ENCODE measurements at places on chromosomes 2 and 18.

GRCh38 chr18:61859113-61859512, 33.7 kb downstream of the RNF152 start:
- DNase-seq = no peak

DNA sequence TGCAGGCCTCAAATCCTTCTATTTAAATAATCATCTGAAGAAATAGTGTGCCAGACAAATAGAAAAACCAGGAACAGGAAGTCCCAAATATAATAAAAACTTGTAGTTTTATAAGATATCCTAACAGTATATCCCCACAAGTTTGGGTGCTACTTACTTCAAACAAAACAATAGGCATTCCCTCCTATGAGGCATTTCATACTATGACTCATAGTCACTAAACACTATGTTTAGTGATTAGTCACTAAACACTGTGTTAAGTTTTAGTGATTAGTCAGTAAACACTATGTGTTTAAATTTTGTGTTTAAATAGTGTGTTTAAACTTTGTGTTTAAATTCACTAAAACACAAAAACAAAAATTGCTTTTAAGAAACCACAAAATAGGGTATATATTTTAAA, 407.0 kb upstream of the CDH19 start:
- no peak for DNase-seq

DNA sequence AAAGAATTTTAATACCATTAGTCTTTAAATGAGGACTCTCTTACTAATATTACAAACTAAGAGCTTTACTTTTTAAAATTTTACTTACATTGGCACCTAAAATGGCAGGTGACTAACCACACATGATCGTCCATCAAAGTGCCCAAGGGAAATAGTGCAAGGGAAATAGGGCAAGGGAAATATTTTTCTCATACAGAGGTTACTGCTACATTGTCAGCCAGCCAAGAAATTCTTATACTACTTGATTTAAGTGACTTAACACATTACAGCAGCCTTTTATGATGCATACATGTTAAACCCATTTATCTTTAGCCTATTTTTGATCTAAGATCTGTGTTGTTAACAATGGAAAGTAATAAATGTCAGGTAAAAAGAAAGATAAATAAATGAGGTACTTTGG, 587.2 kb upstream of the PKDCC start:
- DNase-seq = no peak

DNA sequence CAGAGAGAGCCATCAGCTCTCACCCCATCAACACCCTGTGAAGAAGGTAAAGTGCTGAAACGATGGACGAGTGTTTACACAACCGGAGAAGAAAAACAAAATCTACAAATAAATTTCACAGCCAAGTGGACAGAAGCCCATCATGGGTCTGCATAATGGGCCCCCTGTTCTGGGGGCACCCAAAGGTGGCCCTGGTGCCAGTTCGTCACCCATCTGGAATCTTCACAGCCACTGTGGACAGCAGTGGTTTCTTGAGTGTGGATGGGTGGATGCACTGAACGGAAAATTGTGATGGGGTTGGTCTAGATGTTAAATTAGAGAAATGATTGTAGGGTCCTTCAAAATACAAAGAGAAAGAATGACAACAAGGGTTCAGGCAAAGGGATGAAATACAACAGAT, 38.8 kb downstream of the ANKMY1 start:
- no peak for DNase-seq

DNA sequence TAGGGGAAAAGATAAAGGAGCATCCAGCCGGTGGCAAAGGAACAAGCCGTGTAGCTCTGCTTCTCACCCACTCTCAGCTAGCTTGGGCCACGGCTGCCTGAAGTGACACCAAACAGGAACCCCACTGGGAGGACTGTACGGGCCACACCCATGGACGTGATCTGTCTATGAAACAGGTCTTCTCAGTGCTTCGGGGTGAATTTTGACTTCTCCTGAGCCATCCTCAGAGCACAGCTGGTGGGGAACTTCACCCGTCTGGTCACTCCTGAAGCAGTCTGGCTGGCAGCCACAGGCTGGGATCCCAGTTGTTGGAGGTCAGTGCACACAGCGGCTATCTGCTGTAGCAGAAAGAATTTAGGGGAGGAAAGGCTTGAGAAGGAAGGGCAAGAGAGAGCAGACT, 223.8 kb downstream of the FAM210A start:
- no peak for DNase-seq

DNA sequence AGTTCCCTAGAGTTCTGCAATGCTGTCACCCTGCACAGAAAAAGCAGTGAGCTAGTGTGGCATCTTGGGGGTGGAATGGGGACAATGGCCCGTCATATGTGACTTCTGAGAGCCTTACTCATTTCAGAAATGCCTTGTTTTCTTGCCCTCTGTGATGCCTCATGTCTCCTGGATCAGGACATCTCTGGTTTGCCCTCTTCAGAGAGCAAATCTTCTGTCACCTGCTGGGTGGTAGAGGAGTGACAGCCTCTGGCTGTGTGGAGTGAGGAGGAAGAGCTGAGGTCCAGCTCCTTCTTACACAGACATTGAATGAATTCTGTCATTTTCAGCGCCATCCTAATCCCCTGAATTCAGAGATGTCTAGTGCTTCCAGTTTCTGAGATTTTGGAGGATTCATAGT, 55.6 kb upstream of the PHLPP1 start:
- no peak for DNase-seq

DNA sequence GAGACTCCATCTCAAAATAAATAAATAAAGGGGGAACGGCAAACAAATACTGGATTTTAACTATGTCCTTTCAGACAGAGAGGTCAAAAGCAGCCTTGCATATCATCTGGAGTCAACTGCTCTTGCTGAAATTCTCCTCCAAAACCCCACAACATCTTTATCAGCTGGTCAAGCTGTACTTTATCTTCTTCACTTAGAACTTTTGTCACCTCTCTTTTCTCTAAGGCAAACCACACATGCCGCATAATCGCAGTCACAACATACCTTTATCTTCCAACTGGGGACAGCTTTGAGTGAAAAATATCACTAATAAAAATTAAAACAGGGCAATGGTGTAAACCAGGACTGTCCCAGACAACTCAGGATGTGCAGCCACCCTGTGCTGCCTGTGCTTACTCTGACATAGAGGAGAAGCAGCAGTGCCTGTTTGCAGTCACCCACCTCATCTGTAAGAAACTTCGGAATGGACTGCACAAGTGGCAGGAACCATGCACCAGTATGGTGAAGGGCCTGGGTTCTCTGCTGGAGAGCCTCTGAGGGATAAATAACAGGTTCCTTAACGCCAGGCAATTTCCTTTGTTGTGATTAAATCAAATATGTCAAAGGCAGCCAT, 6.2 kb downstream of the MPPE1 start:
- DNase-seq = no peak

GRCh38 chr2:105775809-105776559, 31.3 kb downstream of the NCK2 start:
- no peak for DNase-seq

GRCh38 chr2:239678666-239679296, 278.0 kb upstream of the HDAC4 start:
- DNase-seq = no peak

- no peak for DNase-seq
Observed at GRCh38 chr2:232857158-232857563, 12.9 kb upstream of the SNORC start.

DNA sequence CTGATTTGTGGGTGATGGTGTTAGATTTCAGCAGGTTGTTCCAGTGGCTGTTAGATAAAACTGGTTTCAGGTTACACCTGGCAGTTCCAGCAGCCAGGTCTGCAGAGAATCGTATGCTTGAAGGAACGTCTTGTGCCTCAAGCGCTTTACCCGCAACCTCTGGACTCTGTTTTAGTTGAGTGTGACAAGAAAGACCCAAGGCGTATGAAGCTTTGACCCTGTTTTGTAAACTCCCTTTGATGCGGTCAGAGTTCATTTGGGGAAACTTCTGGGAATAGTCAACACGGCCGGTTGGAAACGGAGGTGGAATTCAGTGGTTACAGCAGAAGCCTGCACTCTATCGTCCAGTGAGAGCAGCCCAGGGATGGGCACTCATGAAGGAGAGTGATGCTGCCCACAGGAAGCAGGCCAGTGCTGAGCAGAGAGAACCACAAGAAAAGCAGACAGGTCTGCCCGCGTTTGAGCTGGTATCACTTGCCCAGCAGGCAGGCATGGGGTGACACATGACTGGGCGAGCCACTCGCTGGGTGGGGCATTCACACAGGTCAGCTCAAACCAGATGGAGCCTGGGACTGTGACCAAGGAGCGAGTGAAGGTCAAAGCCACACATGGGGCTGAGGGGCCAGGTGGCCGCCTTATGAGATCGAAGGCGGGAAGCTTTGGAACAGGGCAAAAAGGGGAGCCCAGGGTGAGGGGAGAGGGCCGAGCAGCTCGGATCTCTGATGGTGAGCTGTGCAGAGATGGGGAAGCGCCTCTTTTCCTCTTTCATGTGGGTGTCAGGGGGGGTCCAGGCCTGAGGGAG, 99.6 kb upstream of the MBOAT2 start:
- DNase-seq = no peak

- DNase-seq = no peak
Observed at GRCh38 chr2:74444498-74445318, 3.0 kb upstream of the RTKN start.

DNA sequence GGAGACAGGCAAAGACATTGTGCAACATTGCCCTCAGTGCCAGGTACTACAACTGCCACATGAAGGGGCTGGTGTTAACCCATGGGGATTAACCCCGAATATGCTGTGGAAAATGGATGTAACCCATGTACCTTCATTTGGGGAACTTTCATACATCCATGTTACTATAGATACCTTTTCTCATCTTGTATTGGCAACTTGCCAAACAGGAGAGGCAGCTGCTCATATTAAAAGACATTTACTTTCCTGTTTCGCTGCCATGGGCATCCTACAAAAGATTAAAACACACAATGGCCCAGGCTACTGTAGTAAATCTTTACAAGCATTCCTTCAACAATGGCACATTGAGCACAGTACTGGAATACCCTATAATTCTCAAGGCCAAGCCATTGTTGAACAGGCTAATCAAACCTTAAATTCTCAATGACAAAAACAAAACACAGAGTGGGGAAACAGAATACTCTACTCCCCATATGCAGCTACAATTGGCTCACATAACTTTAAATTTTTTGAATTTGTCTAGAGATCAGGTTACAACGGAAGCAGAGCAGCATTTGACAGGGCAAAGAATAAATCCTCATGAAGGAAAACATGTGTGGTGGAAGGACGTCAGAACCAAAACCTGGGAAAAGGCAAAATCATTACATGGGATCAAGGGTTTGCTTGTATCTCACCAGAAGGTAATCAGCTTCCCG, 1723.5 kb upstream of the LRRTM1 start:
- DNase-seq = no peak

GRCh38 chr2:29518010-29518409, 402.8 kb downstream of the CLIP4 start:
- no peak for DNase-seq

DNA sequence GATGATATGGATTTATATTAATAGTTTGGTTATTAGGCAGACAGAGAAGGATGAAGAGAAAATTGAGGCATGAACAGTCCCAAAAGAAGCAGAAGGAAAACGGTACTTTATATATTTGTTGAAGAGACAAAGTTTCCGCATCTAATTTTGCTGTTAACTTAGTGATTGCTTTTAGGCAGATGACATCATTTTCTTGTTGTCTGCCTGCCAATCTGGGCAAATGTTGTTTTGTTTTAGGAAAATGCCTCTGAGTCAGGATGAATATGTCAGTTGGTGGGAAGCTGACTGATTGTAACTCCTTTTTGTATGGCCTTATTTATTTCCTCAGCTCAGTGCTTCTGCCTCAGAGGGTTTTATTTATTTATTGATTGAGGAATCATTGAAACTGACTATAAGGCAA, 52.5 kb upstream of the CAVIN2 start:
- no peak for DNase-seq

- DNase-seq = no peak
Observed at GRCh38 chr2:66236067-66236685, 198.7 kb upstream of the MEIS1 start.

DNA sequence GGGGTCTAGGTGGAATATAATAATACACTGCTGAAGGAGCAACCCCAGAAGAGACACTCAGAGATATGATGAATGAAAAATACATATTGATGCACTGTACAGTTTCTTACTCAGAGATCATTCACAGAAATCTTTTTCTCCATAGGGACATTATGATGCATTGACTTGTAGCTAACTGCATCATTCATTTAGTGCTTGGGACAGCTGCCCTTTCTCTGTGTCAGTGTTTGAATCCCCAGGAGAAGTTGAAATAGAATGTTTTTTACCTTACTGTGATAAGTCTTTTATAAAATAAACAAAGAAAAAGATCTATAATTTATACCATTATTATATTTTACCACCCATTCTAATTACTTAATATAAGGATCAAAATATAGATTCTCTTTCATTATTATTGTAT, 91.7 kb upstream of the DSEL start:
- DNase-seq = no peak

- DNase-seq = no peak
Observed at GRCh38 chr18:29096079-29096770, 919.3 kb upstream of the CDH2 start.

DNA sequence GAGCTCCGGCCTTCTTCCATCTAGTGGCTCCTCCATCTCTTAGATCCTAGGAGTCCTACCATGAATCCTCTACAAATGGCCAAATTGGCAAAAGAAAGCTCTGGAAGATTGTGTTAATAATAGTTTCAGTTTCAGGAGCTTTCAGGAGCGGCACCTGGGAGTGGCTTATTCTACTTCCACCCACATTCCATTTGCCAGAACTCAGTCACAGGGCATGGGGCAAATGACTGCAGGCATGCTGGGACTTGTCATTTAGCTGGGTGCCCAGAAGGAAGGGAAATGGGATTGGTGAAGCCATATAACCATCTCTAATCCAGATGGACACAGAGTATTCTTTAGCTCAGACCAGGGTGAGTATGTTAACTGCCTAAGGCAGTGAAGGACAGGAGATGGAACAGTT, 3.6 kb upstream of the LRATD1 start:
- no peak for DNase-seq

- DNase-seq = no peak
Observed at GRCh38 chr2:175815537-175815936, 186.5 kb downstream of the LNPK start.

- no peak for DNase-seq
Observed at GRCh38 chr2:25938345-25938744, 44.0 kb downstream of the KIF3C start.

DNA sequence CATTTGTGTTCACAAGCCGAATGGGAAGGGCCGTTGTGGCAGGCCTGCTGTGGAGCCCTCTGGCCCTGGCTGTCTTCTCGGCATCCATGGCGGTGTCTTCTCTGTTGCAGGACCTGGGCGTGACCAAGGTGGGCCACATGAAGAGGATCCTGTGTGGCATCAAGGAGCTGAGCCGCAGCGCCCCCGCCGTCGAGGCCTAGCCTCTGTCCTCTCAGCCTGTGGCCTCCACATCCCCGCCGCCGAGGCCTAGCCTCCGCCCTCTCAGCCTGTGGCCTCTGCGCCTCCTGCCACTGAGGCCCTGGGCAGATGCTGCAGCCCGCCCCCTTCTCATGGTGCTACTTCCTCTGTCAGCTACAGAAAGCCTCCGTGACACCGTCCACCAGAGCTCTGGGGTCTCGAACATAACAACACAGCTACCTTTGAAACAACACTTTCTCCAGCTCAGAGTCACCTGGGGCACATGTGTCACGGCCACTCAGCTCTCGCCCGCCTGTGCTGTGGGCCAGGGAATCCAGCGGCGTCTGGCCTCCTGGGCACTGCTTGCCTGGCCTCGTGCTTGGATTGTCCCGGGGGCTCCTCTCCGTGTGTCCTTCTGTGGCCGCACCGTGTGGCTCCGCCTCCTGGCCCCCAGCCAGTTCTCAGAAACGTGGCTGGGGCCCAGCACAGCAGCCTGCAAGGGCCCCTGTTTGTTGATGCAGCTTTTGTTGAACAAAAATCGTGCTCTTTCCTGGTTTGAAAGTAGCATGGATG, 97.1 kb downstream of the USP40 start:
- no peak for DNase-seq

Measured in NT2/D1 (cell line).